ENCODE measurements at places on chromosomes 7 and 10.

- DNase-seq = no peak
These were observed 51.7 kb downstream of the PROSER2 start for GRCh38 chr10:11874568-11875493.

DNA sequence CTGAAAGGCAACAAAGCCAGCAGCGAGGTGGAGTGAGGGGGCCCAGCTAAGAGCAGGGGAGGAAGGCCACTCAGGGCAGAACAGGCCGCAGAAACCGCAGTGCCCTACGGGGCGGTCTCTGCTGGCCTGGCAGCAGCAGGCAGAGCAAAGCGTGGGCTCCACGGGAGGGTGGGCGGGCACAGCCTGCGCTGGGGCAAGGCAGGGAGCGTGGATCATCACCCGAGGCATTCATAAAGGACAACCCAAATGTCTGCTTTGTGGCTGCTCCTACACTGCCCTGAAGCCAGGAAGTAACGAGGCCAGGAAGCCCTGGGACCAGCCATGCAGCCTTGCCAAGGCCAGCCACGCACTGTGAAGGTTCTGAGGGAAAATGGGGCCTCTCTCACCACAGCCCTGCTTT is 127.5 kb downstream of the MAD1L1 start:
- DNase-seq = no peak

- DNase-seq = no peak
These were observed 71.4 kb downstream of the KCNMA1 start for GRCh38 chr10:77566236-77566635.

- DNase-seq = no peak
These were observed 2.8 kb downstream of the PLCE1 start for GRCh38 chr10:93996551-93996950.

DNA sequence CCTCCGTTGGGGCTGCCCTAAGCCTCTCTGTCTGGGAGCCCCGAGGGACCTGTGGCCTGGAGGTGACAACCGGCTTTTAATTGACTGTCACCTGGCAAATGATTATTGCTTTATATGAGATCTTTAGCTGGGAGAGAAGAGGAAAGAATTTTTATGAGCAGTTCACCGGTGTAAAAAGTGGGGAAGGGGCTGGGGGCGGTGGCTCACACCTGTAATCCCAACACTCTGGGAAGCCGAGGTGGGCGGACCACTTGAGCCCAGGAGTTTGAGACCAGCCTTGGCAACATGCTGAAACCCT is 2.6 kb upstream of the COX19 start:
- DNase-seq = no peak

GRCh38 chr7:140675726-140676125 is 3.0 kb downstream of the ADCK2 start:
- DNase-seq = no peak

- DNase-seq = no peak
These were observed 43.0 kb downstream of the SUFU start for GRCh38 chr10:102546606-102547320.

DNA sequence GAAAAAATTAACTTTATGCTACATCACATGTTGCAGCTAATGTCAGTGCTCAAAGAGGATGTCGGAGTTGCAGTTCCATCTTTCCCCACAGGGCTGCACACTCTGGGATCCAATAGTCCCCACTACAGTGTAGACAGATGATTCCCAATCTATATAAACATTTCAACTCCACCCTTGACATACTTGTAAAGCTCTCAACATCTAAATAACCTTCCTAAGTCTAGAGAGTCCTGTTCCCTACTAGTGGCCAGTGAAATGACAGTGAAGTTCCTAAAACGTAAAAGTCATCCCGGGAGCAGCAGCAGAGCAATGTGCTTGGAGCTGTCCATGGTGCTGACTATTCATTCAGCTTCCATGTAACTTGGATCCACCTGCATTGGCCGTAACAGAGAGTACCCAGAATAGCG is 145.1 kb downstream of the GRM8 start:
- DNase-seq = peak; percentile 9

- peak; percentile 76 for DNase-seq
These were observed 875 bp upstream of the HECTD2 start for GRCh38 chr10:91409069-91409868.

DNA sequence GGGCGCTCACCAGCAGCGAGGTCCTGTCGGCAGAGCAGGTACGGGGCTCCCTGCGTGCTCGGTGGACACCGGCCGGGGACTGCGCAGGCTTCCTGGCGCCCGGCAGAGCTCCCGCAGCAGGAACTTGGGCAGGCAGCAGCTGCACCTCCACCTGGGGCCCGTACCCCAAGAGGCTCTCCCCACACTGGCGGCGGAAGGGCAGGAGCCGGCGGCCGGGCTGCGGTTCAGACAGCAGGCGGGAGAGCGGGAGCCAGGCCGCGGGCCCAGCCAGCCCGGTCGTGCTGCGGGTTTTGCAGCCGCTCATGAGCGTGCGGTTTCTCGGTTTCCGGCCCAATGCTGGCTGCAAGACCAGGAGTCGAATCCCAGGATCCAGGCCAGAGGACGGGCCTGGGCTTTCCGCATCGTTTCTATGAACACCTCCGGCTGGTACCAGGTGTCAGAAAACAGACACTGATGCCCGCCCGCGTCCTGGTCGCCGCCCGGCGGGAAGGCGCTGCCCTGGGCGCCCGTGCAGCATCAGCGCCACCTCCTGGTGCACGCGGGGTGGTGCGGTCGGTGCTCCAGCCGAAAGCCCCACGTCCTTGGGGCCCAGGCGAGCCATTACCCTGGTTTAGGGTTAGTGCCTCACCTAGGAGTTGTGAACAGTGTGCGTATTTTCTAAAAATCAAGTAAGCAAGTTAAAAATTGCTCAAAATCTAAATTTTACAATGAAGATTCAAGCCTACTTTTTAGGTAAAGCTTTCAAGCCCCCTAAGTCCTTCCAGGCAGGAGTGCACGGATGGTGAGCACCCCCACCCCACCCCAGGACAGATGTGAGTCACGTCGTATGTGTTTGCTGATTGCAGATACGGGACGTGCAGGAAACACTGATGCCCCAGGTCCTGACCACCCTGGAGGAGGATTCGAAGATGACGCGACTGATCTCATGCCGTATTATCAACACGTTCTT is 47.4 kb upstream of the PRKAR1B start:
- DNase-seq = no peak

DNA sequence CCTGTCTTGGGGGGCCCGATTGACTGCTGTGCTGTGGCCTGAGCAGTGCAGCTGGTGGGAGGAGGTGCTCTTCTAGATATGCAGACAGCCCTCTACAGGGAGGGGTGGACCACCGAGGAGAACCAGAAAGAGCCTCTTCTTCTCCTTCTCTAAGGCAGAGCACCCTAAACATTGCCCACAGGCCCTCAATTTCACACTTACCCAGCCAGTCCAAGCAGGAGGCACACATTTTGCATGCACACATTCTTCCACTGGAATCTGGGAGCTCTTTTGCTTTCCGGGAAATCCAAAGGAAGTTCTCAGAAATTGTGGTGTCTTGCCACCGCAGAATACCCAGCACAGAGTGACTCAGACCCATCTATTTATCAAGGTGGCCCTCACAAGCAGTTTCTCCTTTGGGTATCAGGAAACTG is 45.8 kb downstream of the EEPD1 start:
- no peak for DNase-seq

DNA sequence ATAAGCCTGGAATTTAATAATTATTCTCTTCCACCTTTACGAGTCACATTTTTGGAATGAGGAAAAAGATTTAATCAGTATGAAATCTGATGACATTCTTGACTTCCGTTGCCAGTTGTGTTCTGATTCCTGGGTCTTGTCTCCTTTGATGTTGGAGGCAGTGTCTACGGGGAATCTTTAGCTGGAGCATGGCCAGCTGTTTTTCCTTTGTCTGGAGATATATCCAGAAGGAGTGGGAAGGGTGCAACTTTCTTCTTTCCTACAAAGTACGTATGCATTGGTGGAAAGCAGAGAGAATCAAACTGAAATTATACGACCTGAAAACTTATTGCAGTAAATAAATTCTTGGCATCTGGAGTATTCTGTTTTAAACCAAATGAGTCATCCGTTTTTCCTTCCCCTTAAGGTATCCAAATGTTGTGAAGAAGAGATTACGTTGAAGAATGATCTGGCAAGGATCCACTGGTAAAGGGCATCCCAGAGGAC is 6.9 kb upstream of the GNG11 start:
- DNase-seq = no peak

GRCh38 chr7:7786595-7786994 is 68.2 kb upstream of the RPA3 start:
- no peak for DNase-seq

DNA sequence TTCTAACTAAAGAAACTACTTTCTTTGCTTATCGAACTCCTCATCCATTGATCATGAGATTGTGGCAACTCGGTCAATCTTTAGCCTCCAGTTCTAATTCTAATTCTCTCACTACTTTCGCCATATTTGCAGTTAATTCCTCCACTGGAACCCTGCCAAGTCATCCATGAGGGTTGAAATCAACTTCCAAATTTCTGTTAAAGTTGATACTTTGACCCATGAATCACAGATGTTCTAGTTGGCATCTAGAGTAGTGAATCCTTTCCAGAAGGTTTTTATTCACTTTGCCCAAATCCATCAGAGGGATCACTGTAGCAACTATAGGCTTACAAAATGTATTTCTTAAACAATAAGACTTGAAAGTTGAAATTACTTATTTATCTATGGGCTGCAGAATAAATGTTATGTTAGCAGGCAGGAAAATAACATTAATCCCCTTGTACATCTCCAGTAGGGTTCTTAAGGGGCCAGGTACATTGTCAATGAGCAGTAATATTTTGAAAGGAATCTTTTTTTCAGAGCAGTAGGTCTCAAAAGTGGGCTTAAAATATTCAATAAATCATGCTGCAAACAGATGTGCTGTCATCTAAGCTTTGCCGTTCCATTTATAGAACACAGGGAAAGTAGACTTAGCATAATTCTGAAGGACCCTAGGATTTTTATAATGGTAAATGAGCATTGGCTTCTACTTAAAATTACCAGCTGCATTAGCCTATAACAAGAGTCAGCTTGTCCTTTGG is 39.4 kb downstream of the CCDC71L start:
- no peak for DNase-seq

DNA sequence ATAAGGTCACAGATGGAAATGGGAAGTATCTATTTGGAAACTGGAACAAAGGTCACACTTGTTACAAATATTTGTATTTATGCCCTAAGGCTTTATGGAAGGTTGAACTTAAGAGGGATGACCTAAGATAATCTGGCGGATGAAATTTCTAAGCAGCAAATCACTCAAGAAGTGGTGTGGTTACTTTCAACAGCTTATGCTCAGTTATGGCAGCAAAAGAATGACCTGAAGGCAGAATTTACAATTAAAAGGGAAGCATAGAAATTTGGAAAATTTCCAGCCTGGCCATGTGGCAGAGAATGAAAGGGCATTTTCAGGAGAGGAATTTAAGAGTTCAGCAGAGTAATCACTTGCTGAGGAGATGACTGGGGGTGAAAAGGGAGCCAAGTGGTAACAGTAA is 95.8 kb upstream of the TNS3 start:
- no peak for DNase-seq

DNA sequence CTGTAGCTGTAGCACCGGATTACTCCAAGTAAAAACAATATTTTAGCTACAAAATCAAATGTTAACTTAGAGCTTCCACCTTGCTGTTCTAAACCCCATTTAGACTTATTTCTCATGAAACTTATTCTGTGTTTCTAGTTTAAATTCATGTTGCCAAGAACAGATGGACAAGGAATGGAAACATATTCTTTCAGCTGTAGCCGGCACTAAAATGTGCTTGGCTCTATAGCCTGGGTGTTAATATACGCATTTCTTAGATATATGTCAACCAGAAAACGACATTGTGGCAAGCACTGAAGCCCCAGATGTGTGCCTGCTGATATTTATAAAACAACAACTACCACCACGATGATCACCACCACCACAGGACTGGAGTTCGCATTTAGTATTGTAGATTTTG is 190.3 kb upstream of the ETV1 start:
- DNase-seq = no peak

DNA sequence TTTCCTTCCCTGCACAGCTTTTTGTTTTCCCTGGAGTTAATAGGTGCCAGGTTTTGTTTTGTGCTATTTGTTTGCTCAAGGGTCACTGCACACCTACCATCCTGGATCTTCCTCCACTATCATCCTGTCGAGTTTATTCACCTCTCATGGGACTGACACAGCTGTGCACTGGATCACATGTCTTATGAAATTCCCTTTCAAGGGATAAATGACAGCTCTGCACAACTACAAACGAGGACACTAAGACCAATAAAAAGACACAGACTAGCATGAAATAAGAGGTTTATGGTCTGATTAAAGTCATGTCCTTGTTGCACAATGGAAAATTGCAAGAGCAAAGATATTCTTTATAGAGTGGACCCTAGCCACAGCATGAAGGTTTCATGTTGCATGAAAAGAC is 76.7 kb upstream of the SFMBT2 start:
- no peak for DNase-seq

DNA sequence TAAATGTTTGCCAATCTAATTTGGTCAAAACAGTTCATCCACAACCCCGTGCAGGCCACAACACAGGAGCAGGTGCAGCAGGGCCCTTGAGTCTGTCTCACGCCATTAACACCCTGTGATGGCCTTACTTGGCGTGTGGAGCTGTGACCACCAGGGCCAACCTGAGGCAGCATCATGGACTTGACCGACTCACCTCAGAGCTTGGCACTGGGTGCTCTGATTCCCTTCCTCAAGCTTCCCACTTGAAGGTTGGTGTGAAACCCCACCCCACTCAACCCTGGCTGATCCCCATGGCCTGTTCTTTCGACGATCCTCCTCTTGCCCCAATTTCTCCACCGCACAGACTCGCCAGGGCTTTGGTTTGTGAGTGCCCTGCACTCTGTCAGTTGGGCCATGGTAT is 623.1 kb downstream of the PTPRN2 start:
- DNase-seq = no peak

DNA sequence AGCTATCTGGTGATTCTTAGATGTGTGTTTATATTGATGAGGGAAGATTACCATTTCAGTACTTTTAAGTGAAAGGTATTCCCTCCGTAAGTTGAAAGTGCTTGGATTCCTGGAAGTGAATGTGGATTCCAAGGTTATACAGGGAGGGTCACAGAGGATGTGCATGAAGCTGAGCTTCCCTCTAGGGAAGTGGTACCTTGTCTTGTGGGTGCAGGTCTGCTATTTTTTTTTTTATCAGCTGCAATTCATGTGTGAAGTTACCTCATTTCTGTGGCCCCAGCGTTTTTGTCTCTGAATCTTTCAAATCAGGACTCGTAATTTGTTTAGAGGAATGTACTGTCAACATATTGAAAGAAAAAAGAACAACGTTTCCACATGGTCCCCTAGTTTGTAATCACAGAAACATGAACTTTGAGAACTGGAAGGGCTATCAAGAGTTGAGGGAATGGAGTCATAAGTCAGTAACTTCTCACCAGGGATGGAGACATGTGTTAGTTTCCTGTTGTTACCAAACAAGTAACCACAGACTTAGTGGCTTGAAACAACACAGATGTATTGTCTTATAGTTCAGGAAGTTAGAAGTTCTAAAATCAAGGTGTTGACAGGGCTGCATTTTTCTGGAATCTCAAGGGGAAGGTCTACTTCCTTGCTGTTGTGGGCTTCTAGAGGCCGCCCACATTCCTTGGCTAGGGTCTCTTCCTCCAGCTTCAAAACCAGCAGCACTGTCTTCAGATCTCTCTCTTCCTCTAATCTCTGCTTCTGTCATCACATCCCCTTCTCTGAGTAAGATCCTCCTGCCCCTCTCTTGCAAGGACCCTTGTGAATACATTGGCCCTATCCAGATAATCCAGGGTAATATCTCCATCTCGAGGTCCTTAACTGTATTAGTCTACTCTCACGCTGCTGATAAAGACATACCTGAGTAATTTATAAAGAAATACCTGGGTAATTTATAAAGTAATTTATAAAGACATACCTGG is 64.4 kb downstream of the RAB18 start:
- DNase-seq = no peak

GRCh38 chr7:149253665-149254064 is 8.3 kb upstream of the ZNF783 start:
- no peak for DNase-seq
